CD4-positive, alpha-beta T cell treated with Interferon alpha-2 for 1 hour (primary cell): ENCODE measurements at places on chromosomes 7 and 10.
A peak's percentile ranks its signal among the peaks of the same experiment; 100 is the strongest.

GRCh38 chr10:46240684-46241565, 45.9 kb upstream of the ANTXRL start:
- no peak for DNase-seq

GRCh38 chr7:20269726-20270125, 52.5 kb upstream of the MACC1 start:
- DNase-seq = no peak

DNA sequence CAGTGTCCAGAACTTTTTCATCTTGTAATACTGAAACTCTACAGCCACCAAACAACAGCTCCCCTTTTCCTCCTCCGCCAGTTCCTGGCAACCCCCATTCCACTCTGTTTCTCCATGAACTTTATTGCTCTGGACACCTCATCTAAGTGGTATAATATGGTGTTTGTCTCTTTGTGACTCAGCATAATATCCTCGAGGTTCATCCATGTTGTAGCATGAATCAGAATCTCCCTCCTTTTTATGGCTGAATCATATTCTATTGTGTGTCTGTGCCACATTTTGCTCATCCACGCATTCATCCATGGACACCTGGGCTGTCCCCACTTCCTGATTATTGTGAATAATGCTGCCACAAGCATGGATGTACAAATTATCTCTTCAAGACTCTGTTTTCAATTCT, 124.4 kb upstream of the FGFR2 start:
- DNase-seq = no peak

DNA sequence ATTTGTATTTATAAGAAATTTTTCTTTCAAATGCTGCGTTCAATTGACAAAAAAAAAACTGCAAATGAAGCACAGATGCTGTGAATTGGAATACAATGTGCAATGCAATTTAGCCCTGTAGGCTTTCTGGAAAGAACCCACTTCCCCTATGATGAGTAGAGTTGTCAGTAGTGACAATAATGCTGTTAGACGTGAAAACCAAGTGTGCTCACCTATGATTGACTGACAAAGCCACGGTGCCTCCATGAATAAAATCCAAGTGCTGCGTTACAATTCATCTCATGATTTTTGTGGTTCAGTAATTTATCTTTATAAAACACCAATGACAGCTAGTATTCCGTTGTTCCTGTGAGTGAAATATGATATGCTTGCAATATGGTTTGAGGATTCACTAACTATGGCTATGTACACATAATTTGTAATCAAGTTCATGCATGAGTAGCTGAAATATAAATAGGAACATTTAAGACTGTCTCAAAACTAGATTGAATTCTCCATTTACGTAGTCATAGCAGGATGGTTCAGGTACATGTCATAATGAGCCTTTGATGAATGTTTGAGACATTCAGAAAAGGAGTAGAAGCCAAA, 1160.3 kb downstream of the CNTNAP2 start:
- no peak for DNase-seq

- DNase-seq = no peak
Observed at GRCh38 chr10:22807238-22807637, 92.9 kb upstream of the PIP4K2A start.

DNA sequence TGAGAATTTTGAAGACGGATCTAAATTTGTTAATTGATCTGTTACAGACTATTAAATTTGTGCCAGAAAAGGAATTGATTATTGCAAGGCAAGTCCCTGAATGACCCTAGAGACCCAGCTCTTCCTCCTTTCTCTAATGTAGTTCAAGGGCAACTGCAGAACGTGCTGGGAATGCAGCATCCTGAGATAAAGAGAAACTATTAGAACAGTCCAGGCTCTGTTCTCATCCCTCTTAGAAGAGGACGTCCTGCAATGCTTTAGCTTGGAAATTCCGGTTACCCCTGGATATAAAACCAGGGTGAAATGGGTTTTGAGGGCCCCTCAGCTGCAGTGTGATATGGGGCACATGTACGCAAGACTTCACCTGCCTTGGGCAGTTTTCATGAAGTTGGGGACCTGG, 67.3 kb downstream of the PTN start:
- no peak for DNase-seq

GRCh38 chr10:81081887-81082620, 544.4 kb downstream of the SH2D4B start:
- no peak for DNase-seq

GRCh38 chr7:16847381-16847860, 34.4 kb downstream of the AGR3 start:
- no peak for DNase-seq

GRCh38 chr10:5477948-5478693, 21.2 kb downstream of the CALML5 start:
- no peak for DNase-seq

DNA sequence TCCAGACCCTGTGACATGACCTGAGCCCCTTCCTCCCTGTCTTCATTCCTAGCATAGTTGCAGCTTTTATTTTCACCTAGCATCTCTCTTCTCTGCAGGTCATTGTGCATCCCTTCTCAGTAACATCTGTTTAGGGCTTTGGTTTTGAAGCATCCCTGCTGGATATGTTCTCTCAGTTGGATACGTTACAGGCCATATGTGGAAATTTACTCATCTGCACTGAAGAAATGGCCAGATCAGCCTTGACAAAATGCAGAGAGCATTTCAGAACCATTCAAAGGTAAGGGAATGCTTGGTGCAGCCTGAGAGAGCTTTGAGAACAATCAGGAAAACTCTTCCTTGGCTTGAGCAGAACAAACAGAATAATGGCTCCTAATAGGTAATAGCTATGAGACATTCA, 647.0 kb downstream of the KCNMA1 start:
- no peak for DNase-seq

- peak; percentile 41 for DNase-seq
Observed at GRCh38 chr7:602341-603141, 82.9 kb upstream of the PDGFA start.

- no peak for DNase-seq
Observed at GRCh38 chr7:95421847-95422444, 12.9 kb downstream of the PON2 start.

- DNase-seq = no peak
Observed at GRCh38 chr7:4154882-4155535, 527.1 kb upstream of the FOXK1 start.

DNA sequence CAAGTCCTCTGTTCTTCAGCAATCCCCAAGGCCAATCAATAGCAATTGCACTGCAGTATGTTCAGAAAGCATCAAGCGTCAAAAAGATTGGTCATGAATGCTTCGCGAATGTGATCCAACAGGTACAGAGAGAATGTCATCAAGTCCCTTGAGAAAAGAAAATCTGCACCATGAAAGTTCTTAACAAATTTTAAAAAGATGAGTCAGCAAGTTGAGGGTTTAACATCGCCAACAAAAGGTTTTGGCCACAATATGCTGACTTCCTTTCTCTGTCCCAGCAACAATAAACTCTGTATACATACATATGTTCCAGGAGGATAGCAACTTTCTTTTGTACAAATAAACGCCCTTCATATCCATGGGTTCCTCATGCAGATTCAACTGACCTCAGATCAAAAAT, 168.5 kb upstream of the C7orf33 start:
- no peak for DNase-seq

GRCh38 chr10:129935867-129936152, 28.3 kb downstream of the EBF3 start:
- DNase-seq = no peak

DNA sequence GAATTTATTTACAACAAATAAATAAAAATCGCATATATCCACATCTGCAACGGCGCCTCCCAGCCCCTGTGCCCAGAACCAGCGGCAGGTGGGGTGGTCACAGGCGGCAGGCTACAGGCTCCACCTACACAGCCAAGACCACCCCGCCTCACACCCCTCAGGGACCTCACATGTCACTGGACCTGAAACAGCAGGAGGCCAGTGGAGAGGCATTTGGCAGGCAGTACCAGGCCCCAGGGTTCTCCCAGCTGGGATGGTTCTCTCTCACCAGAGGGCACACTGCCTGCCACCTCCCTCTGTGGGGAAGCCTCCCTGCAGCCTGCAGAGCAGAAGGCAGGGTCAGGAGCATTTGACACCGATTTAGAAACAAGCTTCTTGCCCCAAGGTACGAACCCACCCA, 81.5 kb downstream of the MAD1L1 start:
- no peak for DNase-seq

DNA sequence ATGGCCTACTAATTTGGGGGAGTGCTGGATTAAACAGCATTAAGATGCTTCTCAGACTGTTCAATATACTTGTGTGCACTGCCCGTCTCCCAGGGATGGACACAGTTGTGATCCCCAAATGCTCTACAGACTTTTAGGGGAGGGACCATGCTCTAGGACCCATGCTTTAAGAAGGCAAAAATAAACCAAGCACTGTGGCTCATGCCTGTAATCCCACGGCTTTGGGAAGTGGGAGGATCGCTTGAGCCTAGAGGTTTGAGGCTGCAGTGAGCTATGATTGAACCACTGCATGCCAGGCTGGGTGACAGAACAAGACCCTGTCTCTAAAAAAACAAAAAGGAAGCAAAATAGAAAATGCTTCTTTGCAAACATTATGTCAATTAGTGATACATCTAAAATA, 102.6 kb downstream of the VOPP1 start:
- DNase-seq = no peak

DNA sequence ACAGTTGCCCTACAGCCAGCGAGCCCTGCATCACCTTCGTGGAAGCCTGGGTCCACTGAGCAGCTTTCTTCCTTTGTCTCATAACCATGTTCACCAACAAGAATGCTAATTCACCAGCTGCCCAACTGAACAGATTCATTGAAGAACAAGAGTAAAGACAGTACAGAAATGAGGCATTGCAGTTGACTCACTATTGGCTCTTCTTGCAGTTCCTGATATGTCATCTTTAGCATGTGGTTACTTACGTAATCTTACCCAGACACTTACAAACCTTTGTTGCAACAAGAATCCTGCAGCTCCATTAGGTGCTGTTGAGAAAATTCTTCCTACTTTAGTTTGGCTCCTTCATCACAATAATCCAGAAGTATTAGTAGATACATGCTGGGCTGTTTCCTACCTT, 174.0 kb upstream of the TPK1 start:
- DNase-seq = no peak

DNA sequence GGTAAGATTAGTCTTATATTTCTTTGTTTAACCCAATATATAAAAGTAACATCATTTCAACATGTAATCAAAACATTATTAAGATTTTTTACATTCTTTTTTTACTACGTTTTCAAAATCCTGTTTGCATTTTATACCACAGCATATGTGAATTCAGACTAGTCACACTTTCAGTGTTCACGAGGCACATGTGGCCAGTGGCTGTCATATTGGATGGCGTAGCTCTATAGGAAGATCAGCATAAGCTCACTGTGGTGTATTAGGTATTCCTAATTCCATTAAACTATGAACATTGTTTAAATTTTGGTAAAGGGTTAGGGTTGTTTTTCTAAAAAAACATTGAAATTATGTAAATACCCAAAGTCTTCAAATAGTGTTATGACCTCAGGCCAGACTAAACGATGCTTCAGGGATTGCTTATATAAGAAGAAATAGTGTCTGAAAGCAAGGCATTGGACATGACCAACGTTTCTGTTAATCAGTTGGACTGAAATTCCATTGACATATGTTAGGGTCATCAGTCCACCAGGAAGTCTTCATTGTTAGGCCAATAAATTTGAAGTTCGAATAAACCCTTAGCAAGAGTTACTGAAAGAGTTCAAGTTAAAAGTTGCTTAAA, 97.0 kb downstream of the BICC1 start:
- DNase-seq = no peak

GRCh38 chr10:83713423-83713822, 425.9 kb upstream of the GHITM start:
- DNase-seq = no peak

GRCh38 chr10:75334720-75335119, 66.8 kb downstream of the ZNF503 start:
- DNase-seq = no peak

DNA sequence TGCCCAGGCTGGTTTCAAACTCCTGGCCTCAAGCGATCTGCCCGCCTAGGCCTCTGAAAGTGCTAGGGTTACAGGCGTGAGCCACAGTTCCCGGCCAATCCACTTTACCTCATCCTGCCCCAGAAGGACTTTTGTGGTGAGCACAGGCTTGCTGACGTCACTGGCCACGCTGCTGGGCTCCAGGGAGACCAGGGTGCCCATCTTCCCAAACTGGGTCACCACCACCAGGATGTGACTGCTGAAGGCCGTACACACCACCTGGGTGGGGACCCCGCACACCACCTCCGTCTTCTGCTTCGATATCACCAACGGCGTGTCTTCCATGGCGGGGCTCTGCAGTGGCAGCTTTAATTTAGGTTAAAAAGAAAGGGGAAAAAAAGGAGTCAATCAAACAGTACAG, 816 bp downstream of the PSMG3 start:
- no peak for DNase-seq

GRCh38 chr10:127863231-127863825, 29.4 kb downstream of the CLRN3 start:
- DNase-seq = no peak

DNA sequence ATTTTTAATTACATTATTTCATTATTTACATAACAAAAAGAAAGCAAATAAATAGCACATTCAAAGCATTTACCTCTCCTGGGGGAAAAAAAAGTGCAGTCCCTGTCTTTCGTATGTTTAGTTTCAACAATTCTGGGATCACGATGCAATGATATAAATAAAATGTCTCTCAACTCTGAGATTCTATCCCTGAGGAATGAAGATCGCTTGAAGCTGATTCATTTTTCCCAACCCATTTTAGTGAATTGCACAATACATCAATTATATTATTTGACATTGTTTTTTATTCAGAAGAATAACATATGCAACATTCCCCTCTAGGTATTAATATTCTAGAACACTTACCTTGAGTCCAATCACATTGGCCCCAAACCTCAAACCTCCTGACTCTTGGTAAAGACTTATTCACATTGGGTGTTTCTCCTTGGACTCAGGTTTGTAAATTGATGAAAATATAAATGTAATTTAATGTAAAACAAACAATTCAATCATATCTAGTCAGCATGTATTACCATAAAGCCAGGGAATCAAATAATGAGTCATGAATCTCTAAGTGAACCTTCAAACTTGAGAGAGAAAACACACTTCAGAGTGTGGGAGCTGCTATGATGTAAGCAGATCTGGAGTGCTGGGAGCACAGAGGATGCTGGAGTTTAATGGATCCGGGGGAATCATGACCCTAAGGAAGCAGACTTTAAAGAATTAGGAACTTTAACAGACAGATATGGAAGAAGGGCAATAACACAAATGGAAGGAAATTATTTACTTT, 5.3 kb upstream of the SCIN start:
- no peak for DNase-seq

GRCh38 chr7:80131675-80132435, 2.8 kb upstream of the GNAI1 start:
- DNase-seq = no peak

- DNase-seq = no peak
Observed at GRCh38 chr10:79142064-79142491, 73.3 kb downstream of the ZMIZ1 start.

- DNase-seq = no peak
Observed at GRCh38 chr7:151317936-151318335, 23.7 kb upstream of the NUB1 start.

- peak; percentile 56 for DNase-seq
Observed at GRCh38 chr10:11237571-11237970, 219.9 kb downstream of the CELF2 start.

- DNase-seq = no peak
Observed at GRCh38 chr7:41054960-41055661, 647.8 kb downstream of the INHBA start.
